Thoracic aorta (tissue), 2 donors: ENCODE measurements at places on chromosomes 7 and 10. TPM values are rescaled to one million over a fixed set of nuclear protein-coding genes. Genes with fewer than 3 reads are reported as not detected.

DNA sequence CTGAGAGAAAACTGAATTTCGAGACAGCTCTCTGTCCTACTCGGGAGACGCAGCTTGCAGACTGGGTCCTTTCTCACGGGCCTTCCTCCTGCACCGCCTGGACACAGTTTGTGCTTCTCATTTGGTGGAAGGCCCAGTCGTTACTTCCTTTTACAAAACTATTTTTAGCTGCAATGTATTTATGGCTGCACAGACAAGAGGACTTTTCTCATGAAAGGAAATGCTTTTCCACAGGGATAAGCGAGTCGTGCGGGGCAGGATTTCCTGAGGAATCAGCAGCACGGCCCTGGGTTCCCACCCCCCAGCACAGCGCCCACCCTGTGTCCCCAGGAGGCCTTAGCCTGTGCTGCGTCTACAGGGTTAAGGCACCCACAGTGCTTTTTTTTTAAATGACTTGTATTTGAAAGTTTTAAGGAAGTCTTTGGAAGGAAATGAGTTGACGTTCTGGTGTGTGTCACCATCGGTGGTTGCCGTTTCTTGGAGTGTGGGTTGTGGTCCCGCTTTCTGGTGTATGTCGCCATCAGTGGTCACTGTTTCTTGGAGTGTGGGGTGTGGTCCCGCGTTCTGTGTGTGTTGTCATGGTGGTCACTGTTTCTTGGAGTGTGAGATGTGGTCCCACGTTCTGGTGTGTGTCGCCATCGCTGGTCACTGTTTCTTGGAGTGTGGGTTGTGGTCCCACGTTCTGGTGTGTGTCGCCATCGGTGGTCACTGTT, 50.9 kb downstream of the INPP5A start:
- no peak for DNase-seq

DNA sequence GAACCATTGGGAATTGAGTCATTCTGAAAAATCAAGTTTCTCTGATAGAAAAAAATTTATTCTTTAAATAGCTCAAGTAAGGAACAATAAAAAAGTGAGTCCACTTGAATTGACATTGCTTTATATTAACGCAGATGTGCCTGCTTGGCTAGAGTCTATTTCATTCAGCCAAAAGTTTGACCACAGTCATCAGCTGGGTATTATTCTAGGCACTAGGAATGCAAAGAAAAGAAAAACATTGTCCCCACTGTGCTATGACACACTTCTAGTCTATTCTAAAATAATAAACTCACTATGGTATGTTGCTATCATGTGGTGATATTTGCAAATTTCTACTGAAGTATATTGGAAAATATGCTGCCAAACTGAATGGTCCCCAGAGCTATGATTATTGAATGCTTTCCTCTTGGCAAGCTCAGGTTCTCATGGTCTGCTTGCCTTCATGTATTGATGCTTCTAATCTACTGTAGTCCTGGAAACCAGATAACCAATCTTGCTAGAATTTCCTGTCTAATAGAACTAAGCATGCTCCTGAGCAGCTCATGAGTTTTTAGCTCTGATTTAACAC, 8.3 kb downstream of the SFRP4 start:
- no peak for DNase-seq

Gene TMEM130
- total RNA-seq, result 26.2 TPM

GRCh38 chr10:3902054-3902808, 117.2 kb upstream of the KLF6 start:
- DNase-seq, result no peak

GRCh38 chr10:53025172-53025711, 252.7 kb upstream of the MBL2 start:
- no peak for DNase-seq

DNA sequence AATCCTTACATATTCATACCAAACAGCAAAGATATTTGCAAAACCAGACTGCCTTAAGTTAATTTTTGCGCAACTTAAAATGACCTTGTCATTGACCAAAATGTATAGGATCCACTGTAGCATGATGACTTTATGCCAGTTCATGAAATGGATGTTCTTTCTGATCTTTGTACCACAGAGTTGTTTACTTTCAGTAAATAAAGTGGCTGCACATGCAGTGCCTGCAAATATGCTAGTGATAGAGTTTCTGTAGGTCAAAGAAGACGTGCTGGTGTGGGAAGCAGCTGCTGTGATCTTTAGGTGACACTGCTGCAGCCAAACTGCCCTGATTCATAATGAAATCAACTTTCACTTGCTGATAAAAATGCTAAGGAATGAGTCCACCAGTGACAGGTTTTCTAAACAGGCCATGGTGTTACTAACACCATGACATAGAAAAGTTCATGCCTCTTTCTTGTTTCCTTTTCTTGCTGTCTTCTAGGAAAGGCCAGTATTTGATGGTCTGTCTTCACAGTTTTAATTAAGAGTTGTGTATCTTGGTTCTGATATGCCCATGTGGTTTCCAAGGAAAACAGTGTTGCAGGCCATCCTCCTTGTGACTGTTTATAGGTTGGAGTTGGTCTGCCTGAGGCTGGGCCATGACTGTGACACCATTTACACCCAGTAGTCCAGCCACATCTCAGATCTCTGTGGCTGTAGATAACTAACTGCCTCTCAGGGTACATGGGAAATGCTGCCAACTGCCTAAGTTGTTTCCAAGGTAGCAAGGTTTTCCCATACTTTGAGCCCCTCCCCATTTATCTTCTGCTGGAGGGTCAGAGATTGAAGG, 62.5 kb downstream of the INSYN2A start:
- DNase-seq, result no peak

- DNase-seq, result no peak
Observed at GRCh38 chr7:32890010-32890792, 1.4 kb downstream of the KBTBD2 start.

GRCh38 chr7:113015034-113015645, 71.5 kb downstream of the GPR85 start:
- no peak for DNase-seq

GRCh38 chr7:148485618-148486017, 104.9 kb upstream of the C7orf33 start:
- no peak for DNase-seq

DNA sequence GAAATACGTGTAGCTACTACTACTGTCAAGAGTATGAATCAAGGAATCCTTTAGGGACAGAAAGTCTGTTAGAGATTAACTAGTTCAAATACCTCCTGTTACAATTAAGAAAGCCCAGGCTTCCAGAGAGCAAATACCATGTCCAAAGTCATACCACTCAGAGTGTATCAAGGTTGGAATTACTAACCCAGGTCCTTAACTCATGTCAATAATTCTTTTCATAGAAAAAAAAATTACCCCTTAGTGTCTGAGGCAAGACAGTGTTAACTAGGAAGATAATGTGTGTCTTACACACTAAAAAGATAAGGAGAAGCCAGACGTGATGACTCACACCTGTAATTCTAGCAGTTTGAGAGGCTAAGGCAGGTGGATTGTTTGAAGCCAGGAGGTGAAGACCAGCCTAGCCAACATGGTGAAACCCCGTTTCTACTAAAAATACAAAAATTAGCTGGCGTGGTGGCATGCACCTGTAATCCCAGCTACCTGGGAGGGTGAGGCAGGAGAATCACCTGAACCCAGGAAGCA, 423.4 kb downstream of the SORCS1 start:
- no peak for DNase-seq

GRCh38 chr7:46537191-46537905, 616.3 kb upstream of the IGFBP3 start:
- DNase-seq, result no peak

DNA sequence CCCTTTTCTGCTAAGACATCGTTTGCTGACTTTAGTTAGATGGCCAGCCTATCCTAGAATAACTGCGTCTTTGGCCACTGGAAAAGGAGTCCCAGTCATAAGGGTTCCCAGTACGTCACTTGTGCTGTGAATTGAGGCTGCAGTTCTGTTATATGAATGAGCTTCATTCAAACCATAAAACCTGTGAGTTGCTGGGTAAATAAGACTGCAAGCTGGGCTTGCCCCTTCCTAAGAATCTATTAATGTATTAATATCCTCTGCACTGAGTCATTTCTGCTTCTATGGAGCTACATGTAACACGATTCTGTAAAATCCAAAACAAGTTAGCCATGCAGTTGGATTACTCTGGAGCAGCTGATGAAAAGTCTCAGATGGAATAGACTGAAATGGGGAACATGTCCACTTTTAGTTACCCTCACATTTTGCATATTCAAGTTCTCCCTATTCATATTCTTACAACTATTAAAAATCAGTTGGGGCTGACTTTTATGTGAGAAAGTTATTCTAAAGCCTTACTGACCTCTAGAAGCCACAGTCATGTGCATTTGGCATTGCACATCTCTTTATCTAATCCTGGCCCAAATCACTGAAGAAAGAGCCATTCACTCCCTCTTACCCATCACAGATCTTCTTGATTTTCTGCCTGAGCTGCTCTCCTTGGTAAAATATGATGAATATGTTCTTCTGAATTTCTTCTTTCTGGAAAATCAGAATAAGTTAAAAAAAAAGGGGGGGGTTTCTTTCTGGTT, 41.8 kb upstream of the TMEM213 start:
- DNase-seq, result no peak

Gene STOX1
- total RNA-seq, result not detected

GRCh38 chr10:15745751-15746150, 26.0 kb upstream of the ITGA8 start:
- no peak for DNase-seq

DNA sequence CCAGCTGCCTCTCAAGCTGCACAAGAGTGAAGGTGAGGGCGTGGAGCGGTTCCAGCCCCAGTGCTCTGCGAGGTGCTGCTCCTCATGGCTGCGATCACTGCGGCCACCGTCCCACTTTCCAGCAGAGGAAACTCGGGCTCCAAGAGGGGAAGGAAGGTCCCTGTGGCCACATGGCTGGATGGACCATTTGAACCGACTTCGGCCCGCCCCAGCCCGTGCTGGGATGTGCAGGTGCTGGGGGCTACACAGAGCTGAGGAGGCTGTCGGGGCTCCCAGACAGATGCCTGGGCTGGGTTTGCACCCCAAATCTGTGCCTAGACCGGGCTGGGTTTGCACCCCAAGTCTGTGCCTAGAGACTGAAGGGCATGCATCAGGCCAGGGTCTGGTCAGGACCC, 186.6 kb downstream of the DNAJB6 start:
- no peak for DNase-seq

DNA sequence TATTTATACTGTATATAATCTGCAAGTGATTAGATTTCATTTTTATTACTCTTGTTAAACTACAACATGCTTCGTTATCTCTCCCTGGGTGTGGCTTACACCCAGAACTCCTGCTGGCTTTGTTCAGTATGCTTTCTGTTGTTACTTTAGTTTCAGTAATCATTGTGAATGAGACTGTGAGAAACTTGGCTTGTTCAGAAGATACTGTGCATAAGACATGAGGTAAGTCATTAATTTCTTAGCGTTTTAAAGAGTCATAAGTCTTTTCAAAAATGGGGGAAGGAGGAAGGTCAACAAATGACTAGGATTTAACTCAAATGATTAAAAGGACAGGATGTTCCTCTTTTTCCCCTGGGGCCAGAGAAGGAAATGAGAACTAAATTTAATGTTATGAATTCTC, 11.6 kb upstream of the ADD3 start:
- no peak for DNase-seq

DNA sequence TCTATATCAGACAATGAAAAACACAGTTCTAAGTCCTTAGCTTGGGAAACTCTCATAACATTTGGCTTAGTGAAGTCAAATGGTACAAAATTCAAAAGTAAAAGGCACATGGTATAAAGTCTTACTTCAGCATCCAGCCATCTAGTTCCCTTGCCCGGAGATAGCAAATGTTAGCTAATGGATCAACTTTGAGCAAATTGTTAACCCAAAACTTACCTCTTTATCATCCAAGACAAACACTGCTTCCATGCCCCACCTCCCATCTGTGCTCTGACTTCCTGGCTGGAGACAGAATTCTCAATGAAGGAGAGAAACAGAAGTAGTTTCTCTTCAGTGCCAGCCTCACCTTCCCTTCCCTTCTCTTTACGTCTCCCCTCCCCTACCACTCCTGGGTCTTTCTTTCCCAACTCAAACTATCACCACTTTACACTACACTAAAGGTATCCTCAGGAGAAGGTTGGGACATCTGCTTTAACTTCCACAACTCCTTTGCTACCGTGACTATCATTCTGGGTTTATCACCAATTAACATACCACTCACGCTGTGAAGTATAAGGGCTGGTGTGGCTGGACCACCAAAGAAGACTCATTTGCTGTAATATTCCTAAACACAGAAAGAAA, 21.2 kb upstream of the ZNRF2 start:
- no peak for DNase-seq

- DNase-seq, result no peak
Observed at GRCh38 chr7:154746571-154747360, 256.2 kb downstream of the PAXIP1 start.

DNA sequence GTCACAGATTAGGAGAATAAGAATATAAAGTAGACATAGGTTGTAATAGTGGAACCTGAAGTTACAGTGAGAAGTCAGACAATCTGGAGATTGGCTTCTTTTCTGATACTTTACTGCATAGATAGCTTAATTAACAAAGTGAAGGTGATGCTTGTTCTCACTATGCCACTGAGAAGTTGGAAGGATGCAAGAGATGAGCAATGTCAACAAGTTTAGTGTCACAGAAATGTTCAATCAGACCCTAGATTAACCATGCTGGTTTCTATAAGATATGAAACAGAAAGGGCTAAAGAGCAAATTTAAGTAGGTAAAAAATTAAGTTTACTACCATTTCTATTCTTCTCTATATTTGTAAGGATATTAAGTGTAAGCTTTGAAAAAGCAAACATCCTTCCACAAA, 838.6 kb upstream of the SORCS1 start:
- no peak for DNase-seq

- no peak for DNase-seq
Observed at GRCh38 chr10:10295537-10295936, 722.1 kb upstream of the CELF2 start.

DNA sequence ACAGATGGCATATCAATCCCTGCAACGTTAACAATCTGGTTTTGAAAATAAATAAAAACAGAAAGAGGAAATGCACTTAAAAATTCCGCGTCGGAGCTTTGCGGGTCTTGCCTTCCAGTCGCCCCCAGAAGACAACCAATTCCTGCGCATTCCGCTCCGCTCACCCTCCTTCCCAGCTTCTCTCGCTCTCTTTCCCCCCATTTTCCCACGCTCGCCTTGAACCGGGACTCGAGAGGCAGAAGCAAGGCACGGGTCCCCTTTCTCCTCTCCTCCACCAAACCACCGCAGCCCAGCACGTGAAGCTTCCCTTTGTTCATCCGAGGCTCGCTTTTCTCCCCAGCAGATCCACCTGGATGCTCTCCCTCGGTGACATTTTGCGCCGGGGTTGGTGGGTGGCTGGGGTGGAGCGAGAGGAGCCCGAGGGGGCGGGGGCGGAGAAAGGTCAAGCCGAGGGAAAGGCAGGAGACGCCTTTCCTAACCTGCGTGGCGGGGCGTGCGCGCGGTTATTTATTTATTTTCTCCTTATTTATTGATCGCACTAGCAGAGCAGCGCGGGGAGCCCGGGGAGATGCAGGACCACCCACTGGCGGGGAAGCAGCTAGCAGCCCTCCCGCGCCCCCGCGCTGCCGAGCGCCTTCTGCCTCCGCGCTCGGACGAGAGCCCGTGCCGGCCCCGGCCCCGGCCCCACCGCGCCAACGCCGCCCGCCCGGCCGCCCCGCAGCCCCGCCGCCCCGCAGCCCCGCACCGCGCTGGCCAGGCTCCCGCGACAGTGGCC, at the start of gene KCND2:
Gene KCND2 (plus strand): TSS at position 475 of the 775 bp plus-strand sequence.
- DNase-seq, result no peak

GRCh38 chr10:131691481-131692090, 209.2 kb upstream of the PPP2R2D start:
- DNase-seq, result no peak
